ENCODE measurements at places on chromosomes 12 and 14.

DNA sequence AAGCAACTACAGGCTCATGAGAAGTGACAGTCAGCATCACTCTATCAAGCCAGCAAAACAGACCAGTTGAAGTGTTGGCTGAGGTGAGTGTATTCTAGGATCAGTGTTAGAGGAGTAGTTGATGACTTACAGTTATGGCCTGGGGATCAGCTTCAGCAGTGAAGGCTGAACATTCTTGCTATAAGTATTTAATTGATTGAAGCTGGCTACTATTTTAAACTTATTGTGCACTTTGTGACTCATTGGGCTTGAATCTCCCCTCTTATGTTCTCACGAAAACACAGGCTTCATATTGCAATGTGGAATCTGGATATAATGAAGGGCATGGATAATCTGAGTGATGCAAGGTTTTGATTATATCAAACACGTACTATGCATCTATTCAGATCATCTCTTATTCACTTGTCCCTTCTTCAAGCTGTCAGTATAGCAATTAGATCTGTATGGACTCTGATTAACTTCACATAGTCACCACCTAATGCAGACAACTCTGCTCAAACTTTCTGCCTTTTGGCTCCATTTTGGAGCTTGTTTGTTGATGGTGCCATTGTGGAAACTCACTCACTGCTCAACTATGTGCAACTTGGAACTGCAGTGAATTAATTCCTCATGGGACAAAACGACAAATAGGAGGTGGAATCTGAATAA, 309.2 kb downstream of the SLC16A7 start:
- DNase-seq, result peak; percentile 16

GRCh38 chr12:122389677-122390076, 32.8 kb downstream of the CLIP1 start:
- no peak for DNase-seq

DNA sequence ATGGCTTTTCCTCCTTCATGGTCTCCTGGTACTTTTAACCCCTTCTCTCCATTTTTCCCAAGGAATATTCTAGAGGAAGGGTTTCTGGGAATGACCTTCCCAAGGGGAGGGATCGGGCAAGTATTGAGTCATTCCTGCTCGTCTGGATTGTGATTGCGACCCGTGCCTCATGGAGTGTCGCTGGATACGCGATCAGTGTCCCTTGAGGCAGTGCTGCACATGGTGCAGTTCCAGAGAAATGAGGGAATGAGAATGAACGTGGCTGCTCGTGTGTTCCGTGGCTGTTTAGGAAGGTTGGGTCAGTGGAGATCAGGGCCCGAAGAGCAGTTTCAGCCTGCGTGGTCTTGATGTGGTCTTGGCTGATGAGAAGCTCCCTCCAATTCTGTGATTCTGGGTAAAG, 234.4 kb downstream of the CACNA1C start:
- DNase-seq, result no peak

DNA sequence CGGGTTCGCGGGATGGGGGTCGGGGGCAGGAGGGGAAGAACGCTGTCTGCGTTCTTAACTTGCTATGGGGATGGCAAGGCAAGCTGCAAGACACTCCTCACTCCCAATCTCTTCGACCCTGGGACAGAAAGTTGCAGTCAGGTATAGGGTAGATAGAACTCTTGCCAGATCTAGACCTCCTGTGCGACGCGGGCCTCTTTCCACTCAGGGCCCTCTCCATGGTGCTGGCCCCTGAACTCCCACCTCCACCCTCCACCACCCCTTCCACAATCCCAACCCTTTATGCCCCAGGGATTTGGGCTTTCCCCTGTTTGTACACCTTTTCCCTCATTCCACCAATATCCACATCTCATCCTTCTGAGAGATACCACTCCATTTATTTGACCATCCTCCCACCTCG, 812 bp downstream of the NABP2 start:
- no peak for DNase-seq

DNA sequence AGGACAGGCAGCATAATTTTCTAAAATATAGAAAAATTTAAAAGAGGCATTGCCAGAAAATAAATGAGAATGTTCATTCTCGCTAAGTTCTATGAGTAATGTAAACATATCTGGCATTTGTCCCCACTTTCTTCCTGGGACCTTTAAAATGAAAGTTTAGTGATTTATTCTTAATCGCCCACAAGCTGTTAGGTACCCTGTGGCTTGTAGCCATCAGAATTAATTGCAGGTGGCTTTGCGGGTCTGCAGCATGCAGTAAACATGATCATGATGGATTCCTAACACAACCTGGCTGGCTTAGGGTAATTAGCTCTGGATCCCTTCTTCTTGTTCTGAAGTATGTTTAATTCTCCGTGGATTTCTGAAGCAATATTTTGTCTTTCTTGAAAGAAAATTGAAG, 103.5 kb upstream of the FRMD6 start:
- no peak for DNase-seq

DNA sequence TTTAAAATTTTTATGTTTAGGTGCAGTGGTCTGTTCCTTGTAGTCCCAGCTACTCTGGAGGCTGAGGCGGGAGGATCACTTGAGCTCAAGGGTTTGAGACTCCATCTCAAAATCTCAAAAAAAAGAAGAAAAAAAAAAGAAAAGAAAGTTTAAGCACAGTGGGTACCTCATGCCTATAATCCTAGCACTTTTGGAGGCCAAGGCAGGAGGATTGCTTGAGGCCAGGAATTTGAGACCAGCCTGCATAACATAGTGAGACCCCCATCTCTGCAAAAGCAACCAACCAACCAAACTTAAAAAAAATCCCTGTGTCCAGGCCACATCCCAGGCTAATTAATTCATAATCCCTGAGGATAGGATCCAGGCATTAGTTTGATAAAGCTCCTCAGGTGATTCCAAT, 3.4 kb upstream of the SALL2 start:
- DNase-seq, result no peak

- no peak for DNase-seq
Observed at GRCh38 chr14:33279865-33280264, 341.2 kb downstream of the NPAS3 start.

- no peak for DNase-seq
Observed at GRCh38 chr12:76946446-76946845, 67.6 kb upstream of the CSRP2 start.

DNA sequence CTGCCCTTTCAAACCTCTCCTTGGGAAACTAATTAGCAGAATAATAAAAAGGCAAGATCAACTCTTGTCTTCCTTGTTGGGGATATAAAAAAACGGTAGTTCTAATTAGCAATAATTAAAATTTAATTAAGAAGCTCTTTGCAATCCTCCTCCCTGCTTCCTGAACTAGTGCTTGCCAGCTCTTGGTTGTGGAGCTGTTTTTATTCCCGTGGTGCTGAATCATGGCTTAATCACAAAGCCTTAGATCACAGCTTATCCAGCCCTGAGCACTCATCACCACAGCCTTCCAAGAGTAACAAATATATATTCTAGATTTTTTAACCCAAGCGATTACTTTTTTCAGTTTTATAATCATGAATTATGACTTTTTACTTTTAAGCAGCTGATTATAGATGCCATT, 63.2 kb upstream of the INSM2 start:
- peak; percentile 36 for DNase-seq

DNA sequence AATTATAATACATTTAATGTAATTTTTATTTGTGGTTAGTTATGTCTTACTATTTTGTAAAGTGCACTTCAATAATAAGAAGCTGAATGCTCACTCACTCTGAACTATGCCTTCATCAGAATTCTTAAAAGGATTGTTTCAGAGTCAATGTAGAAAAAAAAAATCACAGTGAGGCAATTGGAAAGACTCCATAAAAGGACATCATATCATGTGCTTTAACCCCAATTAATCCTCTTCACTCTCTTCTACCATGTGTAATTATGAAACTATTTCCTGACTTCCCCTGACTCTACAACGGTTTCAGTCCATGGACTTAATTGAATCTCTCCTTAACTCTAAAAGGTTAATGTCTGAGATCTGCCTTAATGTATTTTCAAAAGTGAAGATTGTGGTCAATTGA, 250.4 kb upstream of the ALG10 start:
- DNase-seq, result no peak

- DNase-seq, result peak; percentile 15
Observed at GRCh38 chr12:99984271-99985128, at the start of gene ANKS1B. Gene ANKS1B, minus strand, starts transcription at chr12:99984936. Its CDS starts 699 bp downstream, at chr12:99984237.

- no peak for DNase-seq
Observed at GRCh38 chr12:124759841-124760503, 103.7 kb downstream of the SCARB1 start.

GRCh38 chr14:60317609-60318008, 68.6 kb downstream of the PPM1A start:
- DNase-seq, result no peak

DNA sequence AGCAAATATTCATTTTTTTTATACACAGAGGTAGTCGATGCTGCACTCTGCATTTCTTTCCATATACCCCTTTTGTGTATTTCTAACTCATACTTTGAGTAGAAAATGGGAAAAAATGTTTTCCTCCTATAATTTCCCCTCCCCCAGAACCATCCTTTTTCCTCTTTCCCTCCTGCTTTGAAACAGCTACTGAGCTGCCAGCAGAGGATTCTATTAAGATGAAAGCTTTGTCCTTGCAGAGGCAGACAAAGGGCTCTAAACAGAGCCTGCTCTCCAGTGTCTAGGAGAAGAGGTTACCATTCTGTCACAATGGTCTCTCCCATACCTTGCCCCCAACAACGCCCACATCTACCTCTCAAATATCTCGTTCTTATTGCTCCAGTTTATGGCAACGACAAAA, 74.6 kb upstream of the OSBPL8 start:
- no peak for DNase-seq

- DNase-seq, result no peak
Observed at GRCh38 chr14:89175881-89176799, 240.9 kb downstream of the FOXN3 start.

DNA sequence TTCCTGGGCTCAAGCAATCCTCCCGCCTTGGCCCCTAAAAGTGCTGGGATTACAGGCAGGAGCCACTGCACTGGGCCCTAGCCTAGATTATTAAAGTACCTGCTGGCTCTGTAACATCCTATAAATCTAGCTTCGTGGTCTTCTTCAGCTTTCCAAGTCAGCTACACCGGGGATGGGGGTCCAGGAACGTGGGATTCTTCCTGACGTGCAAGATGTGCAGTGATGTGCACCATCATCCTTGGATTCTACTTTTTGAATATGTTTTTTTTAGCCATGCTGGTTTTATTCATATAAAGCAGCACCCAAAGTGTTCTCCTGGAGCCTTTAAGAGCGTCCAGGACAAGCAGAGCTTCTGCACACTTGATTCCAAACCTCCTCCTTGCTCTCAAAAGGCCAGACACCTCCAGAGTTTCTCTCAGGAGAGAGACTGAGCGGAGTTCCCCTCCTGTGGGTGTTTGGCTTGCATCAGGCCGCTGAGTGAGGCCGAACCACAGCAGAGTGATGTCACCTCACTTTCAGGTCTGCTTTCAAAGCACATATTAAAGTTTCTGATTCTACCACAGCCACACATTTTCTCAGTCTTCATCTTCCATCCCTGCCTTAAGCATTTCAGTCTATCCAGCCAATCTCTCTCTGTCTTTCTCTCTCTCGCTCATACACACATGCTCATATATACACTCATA, 33.4 kb downstream of the VCPKMT start:
- peak; percentile 39 for DNase-seq

DNA sequence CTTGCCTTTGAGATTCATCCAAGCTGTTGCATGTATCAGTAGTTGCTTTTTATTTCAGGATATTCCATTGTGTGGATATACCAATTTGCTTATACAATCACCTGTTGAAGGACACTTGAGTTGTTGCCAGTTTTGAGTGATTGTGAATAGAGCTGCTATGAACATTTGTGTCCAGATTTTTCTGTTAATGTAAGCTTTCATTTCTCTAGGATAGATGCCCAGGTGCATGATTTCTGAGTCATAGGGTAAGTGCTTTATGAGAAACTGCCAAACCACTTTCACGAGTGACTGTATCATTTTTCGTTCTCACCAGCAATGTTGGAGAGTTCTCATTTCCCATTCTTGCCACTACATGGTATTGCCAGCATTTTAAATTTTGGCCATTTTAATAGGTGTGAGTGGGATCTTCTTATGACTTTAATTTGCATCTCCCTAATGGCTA, 434.6 kb upstream of the RGS6 start:
- DNase-seq, result peak; percentile 74

- DNase-seq, result no peak
Observed at GRCh38 chr14:88255798-88256197, 67.3 kb downstream of the KCNK10 start.

DNA sequence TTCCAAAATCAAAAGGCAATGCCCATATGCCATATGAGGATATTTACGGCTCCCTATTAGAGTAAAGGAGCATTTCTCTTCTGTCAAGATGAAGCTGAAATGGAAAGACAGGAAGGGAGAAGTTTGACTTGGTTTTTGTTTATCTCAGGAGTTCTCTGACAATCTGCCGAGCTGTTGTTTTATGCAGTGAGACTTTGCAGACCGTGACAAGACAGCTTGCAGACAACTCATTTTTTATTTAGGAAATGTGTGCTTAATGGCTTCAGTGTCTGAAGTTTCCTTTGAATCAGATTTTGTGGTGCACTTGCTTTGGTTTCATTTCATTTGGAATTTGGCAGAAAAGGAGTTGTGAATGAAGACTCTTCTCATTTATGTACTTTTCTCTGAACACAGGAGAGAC, 145.4 kb downstream of the C12orf50 start:
- DNase-seq, result no peak

GRCh38 chr12:131987552-131987951, 37.8 kb downstream of the EP400 start:
- DNase-seq, result no peak

GRCh38 chr12:25894759-25895158, 63.7 kb upstream of the RASSF8 start:
- no peak for DNase-seq
